Ecto neural progenitor cell (in vitro differentiated cells): ENCODE measurements at places on chromosomes 3 and 15.
A peak's percentile ranks its signal among the peaks of the same experiment; 100 is the strongest.

GRCh38 chr3:160023476-160023875 lies 34.8 kb downstream of the IL12A start:
- DNase-seq = no peak

DNA sequence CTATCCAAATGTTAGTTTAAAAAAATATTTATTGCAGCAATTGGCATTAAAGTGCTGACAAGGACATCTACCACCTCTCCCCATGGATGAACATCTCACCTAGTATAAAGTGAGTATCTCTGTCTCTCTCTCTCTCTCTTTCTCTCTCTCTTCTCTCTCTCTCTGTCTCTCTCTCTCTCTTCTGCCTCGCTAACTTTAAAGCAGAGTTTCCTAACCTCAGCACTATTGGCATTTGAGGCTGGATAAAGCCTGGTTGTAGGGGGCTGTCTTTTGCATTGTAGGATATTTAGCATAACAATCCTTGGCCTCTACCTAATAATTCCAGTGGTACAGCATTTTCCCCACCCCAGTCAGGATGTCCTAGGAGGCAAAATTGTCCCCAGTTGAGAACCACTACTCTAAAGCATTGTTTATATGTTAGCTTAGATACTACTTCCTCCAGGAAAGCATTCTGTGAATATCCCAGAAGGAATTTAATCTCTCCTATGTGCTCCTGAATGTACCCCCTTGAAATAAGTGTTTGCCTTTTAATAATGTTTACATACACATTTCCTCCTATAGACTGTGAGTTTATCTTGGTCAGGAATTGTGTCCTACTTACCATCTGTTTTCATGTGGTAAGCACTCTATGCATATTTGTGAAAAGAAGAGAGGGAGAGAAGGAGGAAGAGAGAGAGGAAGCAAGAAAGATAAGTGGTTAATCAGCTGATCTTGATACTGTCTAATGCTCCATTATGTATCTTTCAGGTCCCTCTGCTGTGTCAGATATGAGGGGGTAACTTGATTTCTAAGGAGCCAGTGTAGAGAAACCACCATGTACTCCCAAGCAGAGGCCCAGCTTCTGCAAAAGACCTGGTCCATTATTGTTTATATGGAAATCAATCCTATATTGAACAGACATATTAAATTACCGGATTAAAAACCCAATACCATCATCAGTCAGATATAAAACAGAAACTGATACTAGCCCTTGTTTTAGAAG lies 346.6 kb downstream of the RBMS3 start:
- no peak for DNase-seq

DNA sequence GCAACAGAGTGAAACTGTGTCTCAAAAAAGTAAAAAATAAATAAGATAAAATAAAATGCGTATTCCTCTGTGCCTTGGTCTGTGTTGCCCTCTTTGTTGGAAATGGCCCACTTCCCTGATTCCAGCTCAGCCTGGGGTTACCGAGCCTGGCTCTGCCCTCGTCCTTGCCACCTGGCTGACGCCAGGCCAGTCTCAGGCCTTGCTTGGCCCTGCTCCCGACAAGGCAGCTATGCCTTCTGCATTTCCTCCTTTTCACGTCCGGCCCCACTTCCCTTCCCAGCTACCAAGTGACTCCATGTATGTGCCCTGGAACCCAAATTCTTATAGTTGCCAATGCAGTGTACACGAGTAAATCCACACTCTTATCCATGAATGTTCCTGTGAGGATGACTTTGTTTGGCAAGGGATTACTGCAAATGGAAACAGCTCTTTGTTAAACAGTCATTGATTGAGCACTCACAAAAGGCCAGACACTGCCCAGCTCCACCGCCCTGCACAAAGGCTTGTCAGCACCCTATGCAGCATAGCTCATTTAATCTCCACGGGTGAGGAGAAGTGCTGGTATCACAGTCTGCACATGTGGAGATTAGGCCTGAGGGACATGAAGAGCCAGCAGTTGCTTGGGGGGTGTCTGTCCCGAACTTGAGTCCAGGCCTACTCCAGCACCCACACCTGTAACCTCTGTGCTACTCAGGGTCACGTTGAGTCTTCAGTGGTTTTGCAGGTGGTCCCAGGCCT lies 25.1 kb downstream of the SPSB4 start:
- no peak for DNase-seq

- DNase-seq = no peak
These were observed 13.7 kb downstream of the FLNB start for GRCh38 chr3:58021962-58022361.

DNA sequence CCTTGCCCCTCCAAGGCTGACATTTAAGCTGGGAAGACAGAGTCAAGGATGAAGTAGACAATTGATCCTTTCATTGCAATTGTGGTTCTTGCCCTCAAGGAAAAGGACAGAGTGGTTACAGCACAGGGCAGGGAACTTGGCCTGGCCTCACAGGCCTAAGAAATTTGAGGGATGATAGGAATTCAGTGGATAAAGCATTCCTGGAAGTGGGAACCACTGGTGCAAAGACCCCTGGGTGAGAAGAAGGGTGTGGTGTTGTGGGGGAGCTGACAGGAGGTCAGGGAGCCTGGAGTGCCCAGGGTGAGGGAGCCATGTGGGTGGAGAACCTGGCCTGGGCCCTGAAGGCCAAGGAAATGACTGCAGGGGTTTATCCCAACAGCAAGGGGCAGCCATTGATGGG lies 287.4 kb downstream of the UACA start:
- no peak for DNase-seq

- DNase-seq = no peak
These were observed 32.5 kb downstream of the BOC start for GRCh38 chr3:113243846-113244245.

- no peak for DNase-seq
These were observed 324.6 kb downstream of the MCTP2 start for GRCh38 chr15:94555841-94556519.

DNA sequence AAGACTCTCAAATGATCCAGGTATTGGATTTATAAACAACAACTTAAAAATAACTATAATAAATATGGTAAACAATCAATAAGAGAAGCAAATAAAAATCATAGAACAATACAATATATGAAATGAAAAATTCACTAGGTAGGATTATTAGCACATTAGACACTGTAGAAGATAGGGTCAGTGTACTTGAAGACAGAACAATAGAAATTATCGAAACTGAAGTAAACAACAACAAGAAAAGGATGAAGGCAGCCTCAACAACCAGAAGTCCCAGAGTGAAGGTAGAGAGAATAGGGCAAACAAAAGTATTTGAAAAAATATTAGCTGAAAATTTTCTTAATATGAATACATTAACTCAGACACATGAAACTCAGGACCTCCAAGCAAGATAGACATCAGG lies 11.9 kb downstream of the IQCB1 start:
- no peak for DNase-seq

GRCh38 chr3:26368312-26368711 lies 254.3 kb upstream of the LRRC3B start:
- DNase-seq = no peak

DNA sequence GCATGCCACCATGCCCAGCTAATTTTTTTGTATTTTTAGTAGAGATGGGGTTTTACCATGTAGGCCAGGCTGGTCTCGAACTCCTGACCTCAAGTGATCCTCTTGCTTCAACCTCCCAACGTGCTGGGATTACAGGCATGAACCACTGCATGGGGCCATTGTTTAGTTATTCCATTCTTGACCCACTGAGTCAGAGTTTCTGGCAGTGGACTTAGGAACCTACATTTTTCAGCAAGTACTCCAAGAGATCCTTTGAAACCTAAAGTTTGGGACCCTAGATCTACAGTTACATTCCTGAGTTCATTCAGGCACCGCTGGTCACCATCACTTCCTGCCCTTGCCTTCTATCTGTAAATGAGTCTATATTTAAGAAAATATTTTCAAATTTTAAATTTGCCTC lies 1.4 kb upstream of the TNFSF10 start:
- DNase-seq = no peak

DNA sequence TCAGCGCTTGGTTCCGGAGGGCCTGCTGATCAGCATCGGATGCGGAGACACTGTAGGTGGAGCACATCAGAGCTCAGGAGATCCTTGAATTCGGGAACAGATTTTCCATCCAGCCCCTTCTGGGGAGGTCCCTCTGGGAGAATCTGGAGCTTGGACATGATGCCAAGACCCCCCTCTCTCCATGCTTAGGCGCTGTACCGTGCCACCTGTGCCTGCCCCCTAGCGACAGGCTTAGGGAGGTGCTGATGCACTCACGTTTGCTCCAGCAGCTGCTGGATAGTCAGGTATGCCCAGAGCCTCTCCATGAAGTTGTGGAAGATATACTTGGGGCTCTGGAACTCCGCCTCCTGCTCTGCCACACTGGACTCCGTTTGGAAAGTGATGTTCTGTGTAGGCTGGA lies 9.7 kb downstream of the ITIH4 start:
- peak; percentile 67 for DNase-seq

GRCh38 chr3:126433105-126433430 lies 38.4 kb downstream of the CFAP100 start:
- DNase-seq = no peak

DNA sequence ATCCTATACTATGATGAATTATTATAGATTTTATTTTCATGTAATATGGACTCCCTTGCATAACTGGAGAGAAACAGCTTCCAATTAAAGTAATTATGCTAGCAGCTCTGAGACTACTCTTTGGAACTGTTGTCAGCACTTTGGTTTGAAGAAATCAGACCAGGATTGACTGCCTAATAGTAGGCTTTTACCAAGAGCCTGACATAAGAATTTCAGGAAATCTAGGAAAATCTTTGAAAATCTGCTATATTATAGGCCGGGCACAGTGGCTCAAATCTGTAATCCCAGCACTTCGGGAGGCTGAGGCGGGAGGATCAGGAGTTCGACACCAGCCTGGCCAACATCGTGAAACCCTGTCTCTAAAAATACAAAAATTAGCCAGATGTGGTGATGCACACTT lies 62.9 kb downstream of the ZNF609 start:
- DNase-seq = no peak

- DNase-seq = no peak
These were observed 196.7 kb upstream of the TPRG1 start for GRCh38 chr3:188974856-188975599.

- no peak for DNase-seq
These were observed 190.3 kb downstream of the OPA1 start for GRCh38 chr3:193783166-193783896.

DNA sequence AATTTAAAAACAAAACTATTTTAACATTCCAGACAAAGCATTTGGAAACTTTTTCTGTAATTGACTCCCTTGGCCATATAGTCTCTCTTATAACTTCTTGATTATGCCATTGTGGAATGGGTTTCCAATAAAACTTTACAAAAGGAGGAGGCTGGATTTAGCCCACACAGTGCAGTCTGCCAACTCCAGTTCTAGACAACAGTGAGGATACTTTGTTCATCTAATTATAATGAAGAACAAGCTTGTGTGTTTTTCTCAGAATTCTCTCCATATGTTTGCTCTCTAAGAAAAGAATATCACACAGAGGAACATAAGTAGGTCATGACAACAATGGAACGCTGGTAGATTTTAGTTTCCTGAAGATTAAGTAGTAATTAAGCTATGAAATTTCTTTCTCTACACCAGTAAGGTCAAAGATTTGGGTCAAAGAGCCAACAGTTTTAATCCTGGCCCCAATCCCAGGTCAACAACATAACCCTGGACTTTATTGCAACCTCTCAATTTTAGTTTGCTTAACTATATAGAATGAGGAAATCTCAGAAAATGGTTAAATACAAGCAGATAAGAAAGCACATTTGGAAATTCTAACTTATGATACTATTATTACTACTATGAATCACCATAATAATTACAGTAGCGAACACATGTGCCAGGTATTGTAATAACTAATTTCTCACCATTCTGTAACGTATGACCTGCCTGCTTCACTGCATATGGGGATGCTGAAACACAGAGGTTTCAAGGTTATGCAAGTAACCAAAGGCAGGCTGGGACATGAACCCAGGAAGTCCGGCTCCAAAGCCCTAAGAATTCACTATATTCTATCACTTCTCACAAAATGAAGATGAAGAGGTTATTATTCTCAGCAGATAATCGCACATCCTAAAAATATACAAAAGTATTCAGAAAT lies 65.7 kb downstream of the TJP1 start:
- no peak for DNase-seq

GRCh38 chr3:156252656-156253055 lies 132.3 kb downstream of the KCNAB1 start:
- DNase-seq = no peak

DNA sequence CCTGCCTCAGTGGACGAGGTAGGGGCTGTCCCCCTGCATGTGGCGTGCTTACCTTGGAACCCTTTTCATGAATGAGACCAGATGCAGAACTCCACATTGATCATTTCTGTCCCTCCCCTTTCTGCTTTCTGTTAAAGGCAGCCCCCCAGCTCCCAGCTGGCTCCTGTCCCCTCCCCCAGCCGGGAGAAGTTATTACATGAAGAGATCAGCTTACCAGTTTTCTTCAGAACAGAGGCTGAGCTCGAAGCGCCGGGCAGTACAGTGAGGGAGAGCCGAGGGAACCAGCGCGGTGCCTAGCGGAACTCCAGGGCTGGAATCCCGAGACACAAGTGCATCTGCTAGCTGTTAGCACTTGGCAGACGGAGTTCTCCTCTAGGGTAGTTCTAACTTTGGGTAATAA lies 263.3 kb upstream of the NR2E3 start:
- no peak for DNase-seq

- no peak for DNase-seq
These were observed 120.4 kb upstream of the MEF2A start for GRCh38 chr15:99445272-99445850.

GRCh38 chr15:34594361-34594760 lies 10.9 kb upstream of the GOLGA8B start:
- no peak for DNase-seq

DNA sequence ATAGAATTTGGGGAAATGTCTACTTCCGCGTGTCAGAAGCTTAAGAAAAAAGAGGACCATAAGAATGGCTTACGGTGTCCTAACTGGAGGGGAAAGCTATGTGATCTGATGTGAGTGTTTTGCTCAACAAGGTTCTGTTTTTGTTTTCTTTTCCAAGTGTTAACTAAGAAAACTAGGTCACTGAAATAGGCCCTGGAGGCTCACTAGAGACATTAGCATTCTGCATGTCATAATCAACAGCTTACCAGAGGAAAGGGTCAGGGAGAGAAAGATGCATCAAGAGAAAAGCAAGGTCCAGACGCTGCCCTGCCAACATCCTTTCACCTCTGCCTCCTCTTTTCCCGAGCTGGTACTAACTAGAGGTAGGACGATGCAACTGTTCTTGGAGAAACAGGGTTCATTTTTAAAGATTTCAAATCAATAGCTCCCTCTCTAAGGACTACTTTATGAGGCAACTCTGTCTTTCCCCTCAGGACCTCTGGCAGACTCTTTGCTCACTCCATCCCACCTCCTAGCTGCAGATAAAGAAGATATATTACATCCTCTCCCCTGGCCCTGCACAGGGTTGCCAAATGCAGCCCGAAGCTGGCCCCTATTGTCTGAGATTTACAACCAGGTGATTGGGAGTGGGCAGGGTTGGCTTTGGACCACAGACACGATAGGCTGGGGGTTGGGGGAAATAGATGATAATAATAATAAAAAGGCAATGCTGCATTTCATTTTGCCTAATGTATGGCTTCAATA lies 209.9 kb upstream of the SLC2A2 start:
- no peak for DNase-seq

GRCh38 chr15:64813075-64813474 lies 12.4 kb downstream of the PIF1 start:
- DNase-seq = no peak

- no peak for DNase-seq
These were observed 8.8 kb upstream of the CHST14 start for GRCh38 chr15:40461958-40462357.
